ENCODE measurements at places on chromosomes 6 and 20.

DNA sequence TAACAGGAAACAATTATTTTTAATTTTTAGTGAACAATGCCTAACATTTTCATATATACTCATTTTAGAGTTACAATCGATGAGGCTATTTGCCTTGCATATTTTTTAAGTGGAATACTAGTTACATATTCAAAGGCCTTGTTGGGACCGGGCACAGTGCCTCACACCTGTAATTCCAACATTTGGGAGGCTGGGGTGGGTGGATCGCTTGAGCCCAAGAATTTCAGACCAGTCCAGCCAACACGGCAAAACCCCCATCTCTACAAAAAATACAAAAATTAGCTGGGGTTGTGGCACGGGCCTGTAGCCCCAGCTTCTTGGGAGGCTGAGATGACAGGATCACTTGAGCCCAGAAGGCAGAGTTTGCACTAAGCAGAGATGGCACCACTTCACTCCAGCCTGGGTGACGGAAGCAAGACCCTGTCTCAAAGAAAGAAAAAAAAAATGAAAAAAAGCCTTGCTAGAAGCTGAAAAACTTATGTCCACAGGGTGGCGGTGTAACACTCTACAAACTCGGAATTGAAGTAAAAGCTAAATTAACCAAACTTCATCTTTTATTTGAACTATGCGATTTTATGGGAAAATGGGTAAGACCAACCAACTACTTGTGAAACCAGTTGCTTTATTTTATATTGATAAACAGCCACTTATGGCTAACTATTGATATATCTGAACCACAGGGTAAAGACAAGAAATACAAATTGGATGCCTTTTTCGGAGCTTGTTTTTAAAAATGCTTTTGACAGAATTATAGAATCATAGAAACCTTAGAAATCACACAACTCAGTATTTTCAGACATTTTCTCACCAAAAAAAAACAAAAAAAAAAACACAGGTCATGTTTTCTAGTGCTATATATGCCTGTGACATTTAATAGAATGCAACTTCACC is 24.1 kb upstream of the ROS1 start:
- DNase-seq = peak; percentile 29

DNA sequence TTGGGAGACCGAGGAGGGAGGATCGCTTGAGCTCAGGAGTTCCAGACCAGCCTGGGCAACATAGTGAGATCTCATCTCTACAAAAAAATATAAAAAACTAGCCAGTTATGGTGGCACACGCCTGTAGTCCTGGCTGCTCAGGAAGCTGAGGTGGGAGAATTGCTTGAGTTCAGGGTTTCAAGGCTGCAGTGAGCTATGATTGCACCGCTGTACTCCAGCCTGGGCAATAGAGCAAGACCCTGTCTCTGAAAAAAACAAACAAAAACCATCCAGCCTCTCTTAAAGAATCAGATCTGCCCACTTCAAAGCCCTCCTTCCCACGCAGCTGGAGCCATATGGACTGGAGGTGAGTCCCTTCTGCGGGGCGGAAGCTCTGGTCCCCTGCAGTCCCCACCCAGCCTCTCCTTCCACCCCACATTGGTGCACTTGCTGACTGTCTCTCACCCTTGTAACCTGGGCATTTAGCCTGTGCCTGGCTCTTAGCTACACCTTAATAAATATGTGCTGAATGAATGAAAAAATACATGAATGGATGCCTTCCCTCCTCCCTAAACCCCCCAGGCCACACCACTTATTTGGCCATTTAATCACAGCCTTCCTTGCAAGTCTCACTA is 7.2 kb upstream of the PARD6B start:
- DNase-seq = no peak

DNA sequence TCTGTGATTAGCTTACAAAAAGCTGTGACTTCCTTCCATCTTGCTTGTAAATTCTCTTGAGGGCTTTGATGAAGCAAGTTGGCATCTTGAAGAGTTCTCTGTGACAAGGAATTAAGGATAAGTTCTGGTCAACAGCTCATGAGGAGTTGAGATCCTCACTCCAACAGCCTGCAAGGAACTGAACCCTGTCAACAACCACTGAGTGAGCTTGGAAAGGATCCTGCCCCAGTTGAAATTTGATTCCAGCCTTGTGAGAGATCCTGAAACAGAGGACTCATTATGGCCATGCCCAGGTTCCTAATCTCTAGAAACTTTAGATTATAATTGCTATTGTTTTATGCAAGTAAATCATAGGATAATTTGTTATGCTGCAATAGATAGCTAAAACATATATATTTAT is 133.7 kb downstream of the PTCHD4 start:
- DNase-seq = no peak

GRCh38 chr6:135382182-135382628 is 115.3 kb downstream of the AHI1 start:
- DNase-seq = no peak

- no peak for DNase-seq
Measured at GRCh38 chr20:38267296-38267695, 6.8 kb upstream of the KIAA1755 start.

DNA sequence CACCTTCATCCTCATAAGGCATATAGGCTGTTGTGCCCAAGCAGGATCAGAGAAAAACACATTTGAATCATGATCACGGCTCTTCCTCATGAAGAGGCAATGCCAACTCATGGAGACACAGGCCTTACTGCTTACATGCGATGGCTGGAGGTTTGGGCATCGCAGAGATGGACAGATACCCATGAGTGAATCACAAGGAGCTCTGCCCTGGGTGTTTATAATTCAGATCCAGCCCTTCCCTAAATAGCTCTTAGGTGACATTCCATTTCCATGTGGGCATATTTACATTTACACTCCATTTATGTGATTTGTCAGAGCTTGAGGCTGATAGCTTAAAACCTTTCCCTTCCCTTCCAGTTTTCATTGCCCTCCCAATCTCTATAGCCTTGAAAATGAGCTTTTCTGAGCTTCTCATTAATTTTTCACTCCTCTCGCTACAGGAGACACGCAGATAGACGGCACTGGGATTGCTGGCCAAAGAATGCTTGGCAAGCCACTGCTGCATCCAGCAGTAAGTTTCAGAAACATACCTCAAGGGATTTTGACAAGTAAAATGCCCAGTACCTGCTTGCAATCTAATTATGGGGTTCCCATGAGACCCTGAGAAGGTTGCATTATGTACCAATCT is 249.1 kb downstream of the TBC1D7 start:
- no peak for DNase-seq

GRCh38 chr6:79193971-79194370 is 40.5 kb downstream of the HMGN3 start:
- no peak for DNase-seq

DNA sequence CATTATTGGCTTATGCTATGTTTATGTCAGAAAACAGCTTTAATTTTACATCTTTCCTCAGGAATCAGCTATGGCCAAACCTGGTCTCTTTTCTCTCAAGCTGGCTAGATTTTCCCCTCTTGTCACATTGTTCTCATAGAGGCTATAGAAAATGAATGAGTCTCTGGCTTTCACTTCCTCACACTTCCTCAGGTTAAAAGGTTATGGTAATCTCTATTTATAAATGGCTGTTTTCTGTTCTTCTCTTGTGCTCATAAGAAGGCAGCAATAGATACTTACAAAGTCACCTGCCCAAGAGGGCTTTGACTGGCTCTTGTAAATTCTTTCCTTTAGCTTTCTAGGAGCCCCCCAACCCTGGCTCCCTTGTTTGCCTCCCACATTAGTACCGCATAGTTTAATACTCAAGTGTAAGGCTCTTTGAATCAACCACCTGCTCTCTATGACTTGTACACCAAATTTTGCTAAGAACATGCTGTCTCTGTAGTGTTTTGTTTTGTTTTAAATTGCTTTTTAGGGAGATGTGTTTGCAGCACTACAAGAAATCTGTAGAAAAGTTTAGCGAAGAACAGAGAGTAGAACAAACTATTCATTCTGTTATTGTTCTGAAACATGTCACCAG is 897.4 kb upstream of the CITED2 start:
- no peak for DNase-seq

- no peak for DNase-seq
Measured at GRCh38 chr20:8361006-8361652, 229.1 kb downstream of the PLCB1 start.

DNA sequence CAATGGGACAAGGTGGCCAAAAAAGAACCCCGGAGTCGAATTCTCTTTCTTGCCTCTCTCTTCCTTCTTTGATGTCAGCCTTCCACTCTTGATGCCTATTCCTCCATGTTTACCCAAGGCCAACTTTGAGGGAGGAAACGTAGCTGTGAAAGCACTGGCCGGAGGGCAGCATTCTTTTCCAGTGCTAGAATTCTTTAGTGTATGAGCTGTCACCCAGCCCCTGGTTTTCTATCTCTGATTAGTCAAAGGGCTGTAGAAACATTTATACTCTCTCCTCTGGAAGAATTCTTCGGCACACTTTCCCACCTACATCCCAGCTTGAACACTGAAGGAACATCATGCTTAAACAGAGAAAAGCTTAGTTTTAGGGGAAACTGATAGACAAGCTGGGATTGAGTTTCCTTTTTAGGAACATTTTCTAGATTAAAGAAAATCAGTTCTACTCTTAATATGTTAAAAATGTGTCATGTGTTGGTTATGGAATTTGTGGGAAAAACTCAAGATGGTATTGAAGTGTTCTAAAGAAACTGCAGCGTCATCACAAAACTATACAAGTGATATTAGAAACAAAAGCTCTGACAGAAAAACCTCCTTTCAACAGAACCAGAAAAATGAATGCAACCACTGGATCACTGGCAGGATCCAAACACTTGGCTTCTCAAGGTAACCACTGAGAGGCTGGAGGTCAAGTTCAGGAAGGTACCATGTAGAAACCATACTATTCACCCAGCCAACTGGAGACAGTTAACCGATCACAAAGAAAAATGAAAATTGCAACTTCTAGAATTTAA is 20.7 kb upstream of the UTRN start:
- no peak for DNase-seq

GRCh38 chr6:148952147-148953035 is 205.6 kb downstream of the UST start:
- no peak for DNase-seq

Data from brain pericyte (primary cell).